ENCODE measurements at places on chromosomes 4 and X.

DNA sequence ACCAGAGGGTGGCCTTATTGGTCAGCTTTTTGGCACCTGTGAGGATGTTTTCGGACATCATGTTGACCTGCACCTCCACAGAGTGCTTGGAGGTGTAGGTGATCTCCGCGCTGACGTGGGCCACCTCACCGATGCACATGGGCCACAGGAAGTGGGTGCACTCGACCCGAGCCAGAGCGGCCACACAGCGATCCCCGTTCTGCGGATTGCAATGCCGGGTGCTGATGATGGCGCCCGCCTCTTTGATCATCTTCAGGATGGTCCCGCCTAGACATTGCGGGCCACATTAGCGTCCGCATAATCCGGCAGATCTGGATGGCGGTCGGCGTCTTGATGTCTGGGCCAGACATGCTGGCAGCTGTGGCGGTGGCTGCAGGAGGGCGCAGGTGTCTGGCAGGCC lies 12.9 kb upstream of the N4BP2 start:
- DNase-seq, result no peak

DNA sequence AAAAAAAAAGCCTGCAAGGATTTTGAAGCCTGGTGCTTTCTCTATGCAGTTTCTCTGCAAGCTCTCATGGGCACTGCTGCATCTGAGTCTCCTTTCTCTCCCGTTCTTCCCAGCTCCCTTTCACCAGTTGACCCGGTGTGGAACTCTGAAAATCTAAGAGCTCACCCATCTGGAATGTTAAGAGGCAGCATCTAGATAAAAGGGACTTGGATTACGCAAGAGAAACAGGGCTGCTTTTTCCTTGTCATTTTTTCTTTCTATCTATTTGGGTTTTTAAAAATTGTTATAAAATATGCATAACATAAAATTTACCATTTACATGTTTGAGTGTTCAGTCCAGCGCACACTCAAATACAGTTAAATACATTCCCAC lies 95.2 kb upstream of the RPS6KA3 start:
- no peak for DNase-seq

GRCh38 chr4:78361621-78362120 lies 189.9 kb upstream of the ANXA3 start:
- no peak for DNase-seq

DNA sequence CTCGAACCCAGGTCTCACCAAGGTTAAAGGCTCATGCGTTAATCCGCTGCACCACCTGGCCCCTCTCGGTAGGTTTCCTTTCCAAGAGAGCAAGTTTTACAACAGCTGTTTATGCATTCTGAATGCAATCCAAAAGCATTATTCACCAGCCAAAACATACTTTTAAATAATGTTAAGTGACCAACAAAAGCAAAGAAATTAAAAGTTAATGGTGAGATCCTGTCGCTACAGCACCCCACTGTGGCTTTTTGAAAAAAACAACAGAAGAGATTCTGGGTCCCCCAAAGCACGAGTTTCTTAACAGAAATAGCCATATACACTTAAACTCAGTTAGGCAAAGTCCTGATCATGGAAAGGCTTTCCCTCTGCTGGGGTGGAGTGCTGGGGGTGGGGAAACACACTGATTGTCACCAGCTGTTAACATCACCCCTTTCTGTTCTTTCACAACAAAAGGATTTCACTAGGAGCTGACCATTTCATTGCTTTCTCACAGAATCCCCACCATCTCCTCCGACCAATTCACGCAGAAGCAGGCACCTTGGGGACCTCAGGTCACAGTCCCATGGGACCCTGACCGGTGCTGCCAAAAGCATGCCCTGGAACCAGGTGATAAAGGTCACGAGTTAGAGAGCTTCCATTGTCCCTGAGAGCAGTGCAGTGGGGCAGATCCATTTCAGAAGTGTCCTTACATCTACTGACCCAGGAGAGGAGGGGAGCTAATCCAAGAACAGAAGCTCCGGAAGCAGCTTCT lies 51.2 kb downstream of the ZNF827 start:
- DNase-seq, result no peak

- no peak for DNase-seq
These were observed 210.4 kb upstream of the HCCS start for GRCh38 chrX:10900585-10901289.

DNA sequence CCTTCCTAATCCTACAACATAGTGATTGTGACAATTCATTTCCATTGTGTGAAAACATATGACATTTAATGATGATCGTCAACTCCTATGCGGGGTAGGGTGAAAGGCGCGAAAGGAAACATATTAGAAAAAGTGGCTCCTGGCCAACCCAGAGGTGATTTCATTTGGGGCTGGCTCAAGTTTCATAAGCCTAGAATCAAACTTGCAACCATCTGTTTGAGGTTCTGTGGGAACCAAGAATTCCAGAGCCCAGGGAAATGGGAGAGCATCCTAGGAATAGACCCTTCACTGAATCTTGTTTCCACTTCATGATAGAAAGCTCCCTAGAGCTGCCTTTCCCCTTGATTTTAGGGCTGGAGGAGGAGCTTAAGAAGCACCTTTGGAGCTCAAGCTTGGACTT lies 101.3 kb upstream of the EGFL6 start:
- no peak for DNase-seq

DNA sequence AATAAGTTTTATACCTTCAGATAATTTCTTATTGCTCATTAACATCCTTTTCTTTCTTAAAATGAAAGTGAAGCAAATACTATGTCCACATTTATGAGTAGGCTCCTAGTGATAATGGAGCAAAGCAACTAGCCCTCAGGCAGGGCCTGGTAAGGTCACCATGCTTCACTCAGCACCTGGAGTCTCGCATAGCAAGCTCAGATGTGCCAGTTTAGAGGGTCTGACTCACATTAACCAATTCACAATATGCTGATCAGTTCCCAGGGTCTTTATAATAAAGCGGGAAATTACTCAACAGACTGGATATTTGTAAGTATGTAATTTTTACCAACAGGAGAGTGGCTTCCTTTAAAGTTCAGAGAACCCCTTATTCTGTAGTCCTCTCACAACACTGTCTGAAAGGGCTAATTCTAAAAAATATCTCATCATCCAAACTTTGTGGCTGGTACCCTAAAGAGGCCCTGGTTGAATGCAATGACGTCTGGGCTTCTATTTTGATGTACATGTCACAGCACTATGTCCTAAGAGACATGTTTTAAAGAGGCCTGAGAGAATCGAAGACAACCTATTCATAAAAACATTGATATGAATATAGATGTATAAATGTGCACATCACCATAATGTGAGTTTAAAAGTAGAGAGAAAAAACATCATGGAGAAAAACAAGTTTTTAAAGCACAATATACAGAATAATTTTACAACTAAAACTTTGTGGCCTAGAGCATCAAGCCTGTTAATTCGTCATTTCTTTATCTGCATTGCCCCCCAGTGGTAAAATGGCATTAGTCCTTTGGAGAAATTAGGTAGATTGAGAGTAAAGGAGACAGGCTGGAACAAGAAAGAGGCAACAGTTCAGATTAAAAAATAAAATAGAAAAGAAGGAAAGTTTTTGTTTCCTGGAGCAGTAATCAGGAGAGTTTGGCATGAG lies 44.3 kb downstream of the IL21 start:
- no peak for DNase-seq

- DNase-seq, result no peak
These were observed 62.3 kb upstream of the PDE5A start for GRCh38 chr4:119690871-119691270.

GRCh38 chr4:95394752-95395306 lies 153.9 kb downstream of the UNC5C start:
- no peak for DNase-seq

- no peak for DNase-seq
These were observed 1752.0 kb upstream of the TENM3 start for GRCh38 chr4:180491210-180491609.

DNA sequence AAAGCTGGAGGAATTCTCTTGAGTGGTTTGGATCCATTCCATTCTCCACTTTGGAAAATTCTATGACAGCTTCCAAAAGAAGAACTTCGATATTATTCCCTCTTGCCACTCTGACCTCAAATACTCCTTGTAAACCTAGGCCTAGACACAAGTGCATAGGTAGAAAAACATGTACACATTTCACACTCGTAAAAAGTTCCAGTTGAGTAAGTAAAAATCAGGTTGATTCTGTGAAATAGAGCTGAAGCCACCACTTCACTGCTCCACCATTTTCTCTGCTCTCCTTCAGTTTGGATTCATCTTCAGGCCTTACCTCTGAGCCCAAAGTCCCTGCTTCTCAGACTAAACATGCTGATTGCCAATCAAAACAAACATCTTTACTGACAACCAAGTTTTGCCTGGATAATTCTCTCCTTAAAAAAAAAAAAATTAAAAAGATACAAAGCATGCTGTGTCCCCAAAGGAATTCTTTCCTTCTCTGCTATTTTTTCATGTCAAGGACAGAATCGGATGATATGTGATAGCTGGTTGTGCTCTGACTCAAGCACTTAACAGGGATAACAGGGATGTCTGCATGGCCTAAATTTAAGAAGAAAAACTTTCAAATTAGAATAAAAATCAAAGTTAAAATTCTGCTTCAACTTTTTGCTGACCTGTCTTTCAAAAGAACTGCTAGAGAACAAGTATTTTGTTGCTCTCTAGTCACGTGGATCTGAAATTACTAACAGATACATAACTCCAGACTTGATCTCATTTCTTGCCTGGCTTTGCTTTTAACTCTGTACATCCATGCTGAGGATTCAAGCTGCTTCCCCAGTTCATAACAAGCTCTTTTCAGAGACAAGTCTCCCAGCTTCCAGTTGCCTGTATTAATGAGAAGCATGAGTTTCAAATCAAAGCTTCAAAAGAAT lies 420.9 kb upstream of the INTU start:
- DNase-seq, result no peak

DNA sequence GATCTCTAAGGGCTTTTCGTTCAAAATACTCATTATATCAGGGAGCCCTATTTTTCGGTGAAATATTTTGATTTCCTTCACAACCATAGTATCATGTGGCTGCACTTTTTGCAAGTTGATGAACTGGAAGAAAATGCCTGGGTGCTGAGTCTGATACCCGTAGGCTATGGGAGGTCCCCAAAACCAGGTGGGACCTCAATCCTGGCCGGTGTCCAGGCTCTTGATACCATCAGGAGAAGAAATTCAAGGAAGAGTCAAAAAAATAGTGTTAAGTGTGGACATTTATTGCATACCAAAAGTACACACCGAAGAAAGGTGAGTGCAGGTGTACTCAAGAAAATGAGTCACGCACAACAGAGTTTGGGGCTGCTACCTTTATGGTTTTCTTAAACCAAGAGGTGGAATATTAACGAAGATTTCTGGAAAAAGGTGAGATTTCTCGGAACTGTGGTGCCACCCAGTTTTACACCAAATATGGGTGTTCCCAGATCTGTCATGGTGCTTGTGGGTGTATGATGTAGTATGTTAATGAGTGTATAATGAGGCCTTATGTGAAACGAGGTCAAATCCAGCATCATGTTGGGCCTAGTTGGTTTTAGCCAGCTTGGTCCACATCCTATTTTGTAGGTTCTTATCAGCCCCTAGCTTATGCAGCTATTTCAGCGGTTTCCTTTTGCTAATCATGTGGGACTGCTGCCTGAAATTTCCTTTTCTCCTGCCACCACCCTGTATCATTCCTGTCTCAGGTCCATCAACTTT lies 29.9 kb downstream of the VCX2 start:
- DNase-seq, result no peak

DNA sequence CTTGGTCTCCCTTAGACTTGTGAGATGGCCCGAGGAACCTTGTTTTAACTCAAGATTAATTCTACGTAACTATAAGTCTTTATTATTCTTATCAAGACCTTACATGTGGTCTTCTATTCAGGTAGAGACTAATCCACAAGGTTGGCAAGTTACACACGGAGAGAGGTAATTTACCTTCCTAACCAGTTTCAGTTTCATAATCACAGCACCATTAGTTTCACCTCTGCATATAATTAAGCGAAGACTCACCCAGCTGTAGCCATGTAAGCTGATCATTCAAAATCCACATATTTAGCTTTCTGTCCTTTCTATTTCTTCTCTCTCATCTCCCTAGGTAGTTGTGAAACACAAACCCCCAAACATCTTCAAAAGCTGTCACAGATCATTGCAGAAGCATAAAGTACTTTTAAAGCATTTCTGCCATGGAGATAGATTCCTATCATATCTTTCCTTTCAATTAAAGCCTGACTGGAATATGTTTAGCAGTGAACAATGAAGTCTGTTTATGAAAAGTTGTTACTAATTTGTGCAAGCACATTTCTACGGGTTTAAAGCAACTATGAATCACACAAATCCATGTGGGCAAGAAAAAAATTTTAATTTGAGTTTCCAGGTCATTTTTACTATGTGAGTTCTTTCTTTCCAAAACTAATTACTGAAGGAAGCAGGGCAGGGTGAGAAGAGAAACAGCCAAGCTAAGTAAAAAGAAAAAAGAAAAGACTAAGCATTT lies 78.5 kb downstream of the BTC start:
- no peak for DNase-seq

- DNase-seq, result no peak
These were observed 1.3 kb downstream of the TCEAL8 start for GRCh38 chrX:103253608-103254007.

DNA sequence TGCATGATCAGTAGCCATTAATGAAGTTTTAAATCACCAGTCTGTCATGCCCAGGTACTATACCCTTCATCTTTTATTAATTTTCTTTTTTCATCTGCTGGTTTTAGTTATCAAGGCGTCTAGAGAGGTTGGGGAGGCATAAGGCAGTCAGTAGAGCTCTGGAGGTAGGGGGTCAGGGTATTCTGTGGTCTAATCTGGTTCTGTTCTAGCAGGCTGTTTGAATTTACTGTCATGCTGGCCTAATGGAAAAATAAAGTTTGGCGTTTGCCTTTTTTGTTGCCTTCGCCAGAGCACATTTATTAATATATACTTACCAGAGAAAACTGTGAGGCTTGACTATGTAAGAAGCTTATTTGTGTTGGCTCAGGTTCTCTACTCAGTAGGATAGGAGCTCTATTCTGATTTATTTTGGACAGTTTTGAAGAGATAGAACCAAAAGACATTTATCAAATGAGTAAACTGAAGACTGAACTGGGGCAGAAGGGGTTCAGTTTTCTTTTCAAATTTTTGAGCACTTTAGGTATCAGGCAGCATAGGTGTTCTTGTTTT lies 46.9 kb downstream of the TMEM131L start:
- no peak for DNase-seq

DNA sequence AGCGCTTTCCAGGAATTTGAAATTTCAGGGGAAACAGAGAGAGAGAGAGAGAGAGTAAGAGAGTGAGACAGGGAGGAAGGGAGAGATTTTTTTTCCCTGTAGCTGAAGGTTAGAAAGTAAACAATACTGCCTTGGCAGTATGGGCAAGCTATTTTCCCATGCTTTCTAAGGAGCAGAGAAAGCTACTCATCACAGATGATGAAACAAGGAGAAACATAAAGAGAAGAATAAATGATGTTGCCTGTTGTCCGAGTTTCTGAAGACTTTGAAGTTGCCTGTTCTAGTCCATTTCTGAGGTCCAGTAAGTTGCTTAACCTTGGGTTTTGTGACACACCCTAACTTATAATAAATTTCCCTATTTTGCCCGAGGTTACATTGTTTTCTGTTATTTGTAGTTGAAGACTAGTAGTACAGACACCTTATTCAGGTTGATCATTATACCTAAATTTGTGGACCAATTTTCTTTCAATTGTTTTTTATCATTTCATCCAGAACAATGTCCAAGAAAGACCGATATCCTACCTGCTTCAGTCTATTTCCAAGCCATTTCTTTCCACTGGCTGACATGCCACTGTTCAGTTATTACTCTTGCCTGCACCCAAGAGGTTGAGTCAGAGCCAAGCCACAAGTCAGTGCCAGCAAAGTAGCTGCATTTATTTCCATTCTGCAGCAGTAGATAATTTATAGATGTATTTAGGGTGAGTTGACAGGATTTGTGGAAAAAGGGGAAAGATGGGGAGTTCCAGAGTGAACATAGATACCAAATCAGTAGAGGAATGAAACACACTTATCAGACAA lies 49.7 kb upstream of the SLC16A2 start:
- DNase-seq, result no peak

- no peak for DNase-seq
These were observed 14.8 kb downstream of the PPP2R3B start for GRCh38 chrX:371907-372306.

All from stimulated activated CD4-positive, alpha-beta T cell treated with anti-CD3 and anti-CD28 coated beads, TNF-alpha, amount 100 ng/mL, for 48 hours (primary cell).